ENCODE measurements at places on chromosomes 6 and 20.

DNA sequence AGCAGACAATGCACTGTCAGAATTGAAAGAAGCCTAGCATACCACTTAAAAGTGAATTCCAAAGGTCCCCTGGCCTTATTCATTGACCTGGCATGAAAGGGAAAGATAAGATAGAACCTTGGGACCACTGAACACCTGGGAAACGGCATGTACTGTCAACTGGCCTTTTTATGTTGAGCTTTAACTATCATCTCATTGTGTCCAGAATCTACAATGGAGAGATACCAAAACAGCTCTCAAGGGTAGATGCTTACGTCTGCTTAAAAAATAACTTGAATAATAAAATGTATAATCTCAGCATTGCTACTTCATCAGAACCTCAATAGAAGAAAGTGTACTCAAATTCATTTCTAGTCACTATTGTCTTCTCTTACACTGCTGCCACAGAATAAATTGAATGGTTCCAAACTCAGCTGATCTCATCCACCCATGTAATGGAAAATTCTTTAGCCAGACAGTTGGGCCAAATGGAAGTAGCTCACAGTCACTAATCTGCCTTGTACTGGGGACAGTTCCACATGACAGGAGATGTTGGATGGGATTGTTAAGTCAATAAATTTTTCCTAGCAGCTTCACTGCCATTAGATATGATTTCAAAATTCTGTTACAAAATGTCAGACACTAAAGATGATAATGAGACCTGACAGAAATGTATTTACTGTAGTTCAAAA is 93.8 kb downstream of the MLIP start:
- DNase-seq, result no peak

- no peak for DNase-seq
These were observed 58.6 kb downstream of the PHACTR3 start for GRCh38 chr20:59662856-59663512.

GRCh38 chr6:73519926-73520687 is 725 bp downstream of the EEF1A1 start:
- DNase-seq, result peak; percentile 81

- no peak for DNase-seq
These were observed 7.7 kb upstream of the PHACTR3 start for GRCh38 chr20:59596690-59597089.

DNA sequence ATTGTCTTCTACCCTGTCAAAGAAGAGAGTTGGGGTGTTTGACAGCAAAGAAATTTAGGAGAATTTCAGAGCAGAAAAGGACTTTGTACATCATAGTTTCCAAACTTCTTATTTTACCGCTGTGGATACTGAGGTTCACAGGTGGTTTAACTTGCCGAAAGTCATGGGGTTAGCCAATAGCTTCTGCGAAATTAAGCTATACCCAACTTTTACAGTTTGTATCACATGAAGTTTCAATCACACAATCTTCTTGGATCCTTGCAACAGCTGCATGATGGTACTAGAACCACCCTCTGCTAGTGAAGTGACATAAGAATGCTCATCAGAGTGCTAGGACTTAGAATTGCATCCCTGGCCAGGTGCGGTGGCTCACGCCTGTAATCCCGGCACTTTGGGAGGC is 345.5 kb downstream of the CD83 start:
- DNase-seq, result no peak

- DNase-seq, result no peak
These were observed 10.9 kb downstream of the LRRC73 start for GRCh38 chr6:43499028-43499815.

- DNase-seq, result no peak
These were observed 32.7 kb upstream of the PROKR2 start for GRCh38 chr20:5349448-5349847.

DNA sequence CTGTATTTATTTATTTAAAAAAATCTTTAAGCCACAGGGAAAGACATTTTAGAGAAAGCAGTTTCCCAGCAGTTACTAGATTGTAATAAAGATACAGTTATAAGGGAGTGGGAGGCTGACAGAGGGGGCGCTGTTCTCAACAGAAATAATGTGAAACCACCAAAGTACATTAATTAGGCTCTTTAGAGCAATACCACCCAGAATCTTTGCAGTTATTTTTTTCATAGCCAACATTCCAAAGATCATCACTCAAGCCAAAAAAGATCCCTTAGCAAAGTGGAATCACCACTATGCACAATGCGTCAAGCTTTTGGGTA is 331.3 kb upstream of the DEFB112 start:
- peak; percentile 2 for DNase-seq

DNA sequence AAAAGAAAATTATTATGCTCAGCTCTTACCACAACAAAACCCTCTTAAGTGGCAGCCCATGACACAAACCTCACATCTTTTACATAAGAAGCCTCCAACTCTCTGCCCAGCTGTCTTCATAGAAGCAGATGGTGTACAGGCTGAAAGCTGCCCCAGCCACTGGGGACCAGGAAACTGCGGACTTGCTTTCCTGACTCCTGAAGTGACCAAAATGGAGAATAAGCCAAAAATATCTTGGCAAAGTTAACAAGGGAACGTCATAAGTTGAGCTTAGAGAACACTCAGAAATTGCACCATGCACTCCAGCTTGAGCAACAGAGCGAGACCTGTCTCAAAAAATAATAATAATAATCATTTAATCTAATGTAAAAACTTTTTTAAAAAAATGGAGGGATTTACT is 160.3 kb upstream of the CDYL start:
- no peak for DNase-seq

- no peak for DNase-seq
These were observed 38.0 kb downstream of the RCAN2 start for GRCh38 chr6:46453216-46453615.

DNA sequence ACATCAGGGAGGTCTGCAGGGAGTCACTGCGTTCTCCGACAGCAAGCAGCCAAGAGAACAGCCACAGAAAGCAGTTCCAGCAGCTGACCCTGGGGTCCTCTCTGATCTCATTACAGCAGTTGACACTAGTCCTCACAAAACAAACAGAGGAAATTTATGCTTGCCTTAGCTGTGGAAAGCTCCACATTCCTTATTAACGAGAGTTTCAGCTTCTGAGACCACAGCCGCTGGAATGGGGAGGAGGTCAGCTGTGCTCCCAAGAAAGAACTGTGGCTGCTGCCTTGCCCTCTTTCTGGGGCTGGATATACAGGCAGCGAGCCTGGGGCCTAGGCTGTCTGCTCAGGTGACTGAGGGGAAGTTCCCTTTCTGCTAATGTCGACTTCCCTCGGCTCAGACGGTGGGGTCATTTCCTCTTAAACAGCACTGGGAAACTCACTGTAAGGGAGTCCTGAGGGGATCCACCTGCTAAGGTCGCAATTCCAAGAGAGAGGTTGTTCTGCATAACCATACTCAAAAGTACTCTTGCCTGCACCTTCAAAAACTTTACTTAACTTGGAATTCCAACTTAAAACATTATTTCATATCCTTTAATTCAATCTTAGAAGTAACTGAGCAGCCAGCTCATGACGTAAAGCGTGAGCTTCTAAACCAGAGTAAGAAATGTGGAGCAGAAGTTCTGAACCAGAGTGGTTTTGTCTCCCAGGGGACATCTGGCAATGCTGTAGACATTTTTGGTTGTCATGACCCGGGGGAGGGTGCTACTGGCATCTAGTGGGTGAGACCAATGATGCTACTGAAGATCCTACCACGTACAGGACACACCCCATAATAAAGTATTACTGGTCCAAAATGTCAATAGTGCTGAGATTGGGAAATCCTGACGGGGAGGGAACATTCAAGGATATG is 80.3 kb downstream of the BACH2 start:
- peak; percentile 49 for DNase-seq

DNA sequence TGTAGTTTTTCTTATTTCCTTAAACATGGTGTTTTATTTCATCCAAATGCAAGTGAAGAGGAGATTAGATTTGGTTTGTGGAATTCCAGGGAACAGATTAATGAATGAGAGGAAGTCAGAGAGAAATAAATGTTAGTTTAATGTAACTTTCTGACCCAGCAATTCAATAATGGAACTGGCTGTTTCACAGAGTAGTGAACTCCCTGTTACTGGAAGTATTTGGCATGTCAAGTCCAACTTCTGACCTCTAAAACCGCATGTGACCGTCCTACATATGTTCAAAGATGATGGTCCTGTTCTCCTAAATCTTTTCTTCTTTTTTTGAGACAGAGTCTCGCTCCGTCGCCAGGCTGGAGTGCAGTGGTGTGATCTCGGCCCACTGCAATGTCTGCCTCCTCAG is 18.7 kb downstream of the PROCR start:
- no peak for DNase-seq

DNA sequence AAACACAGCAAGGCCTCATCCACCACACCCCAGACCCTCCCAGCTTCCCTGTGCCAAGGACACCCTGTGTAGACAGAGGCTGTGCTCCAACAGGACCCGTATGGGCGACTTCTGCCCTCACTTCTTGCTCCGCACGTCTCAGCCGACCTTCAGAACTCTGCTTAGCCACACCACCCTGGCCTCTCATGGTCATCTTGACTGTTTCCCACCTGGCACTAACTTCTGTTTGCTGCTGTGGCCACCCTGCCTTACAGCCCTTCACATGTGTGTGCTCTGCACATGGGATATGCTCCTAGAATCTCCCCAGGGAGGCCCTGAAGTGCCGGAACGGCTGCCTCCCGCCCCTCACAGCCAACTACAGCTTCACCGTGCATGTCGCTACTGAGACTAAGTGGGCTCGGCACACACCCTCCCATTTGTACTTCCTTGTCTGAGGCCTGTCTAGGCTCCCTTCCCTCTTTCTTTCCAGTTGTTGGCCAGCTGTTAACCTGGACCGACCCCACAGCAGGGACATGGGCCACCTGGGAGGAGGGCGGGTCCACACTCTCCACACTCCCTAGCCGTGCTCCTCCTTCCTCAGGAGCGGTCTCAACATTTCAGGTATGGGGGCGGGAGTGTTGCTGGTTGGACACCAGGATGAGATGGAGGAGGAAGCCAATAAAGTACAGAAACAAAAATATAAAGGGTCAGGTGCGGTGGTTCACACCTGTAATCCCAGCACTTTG is 69.6 kb downstream of the PYGB start:
- no peak for DNase-seq

DNA sequence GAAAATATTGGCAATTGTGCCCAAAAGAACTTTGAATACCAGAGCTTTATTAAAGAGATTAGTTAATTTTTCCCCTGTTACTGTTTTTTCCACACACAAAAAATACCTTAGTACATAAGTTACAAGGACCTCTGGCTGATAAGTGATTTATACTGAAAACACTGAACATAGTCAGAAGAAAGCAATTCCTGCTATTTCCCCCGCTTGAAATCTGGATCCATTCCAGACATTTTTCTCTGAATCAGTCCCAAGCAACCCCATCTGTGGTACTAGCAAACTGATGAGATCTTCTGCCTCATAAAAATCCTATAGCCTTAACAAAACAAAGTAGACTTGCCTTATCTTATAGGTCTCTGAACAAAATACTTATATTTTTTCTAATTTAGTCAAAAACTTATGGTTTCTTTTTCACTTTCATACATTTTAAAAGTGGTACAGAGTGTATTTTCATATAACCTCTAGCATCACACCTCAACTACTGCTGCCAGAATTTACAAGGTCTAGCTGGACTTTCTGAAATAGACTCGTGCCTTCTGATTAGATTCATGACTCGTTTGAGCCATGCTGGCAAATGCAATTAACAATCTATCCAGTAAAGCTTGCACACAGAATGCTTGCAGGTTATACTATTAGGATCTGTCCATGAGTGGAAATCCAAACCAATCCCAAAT is 111.9 kb downstream of the TBX18 start:
- DNase-seq, result no peak

- no peak for DNase-seq
These were observed 70.9 kb upstream of the HLA-E start for GRCh38 chr6:30418448-30418847.

- peak; percentile 42 for DNase-seq
These were observed 1.4 kb upstream of the MARCKS start for GRCh38 chr6:113855500-113856374.

- DNase-seq, result peak; percentile 74
These were observed 13.9 kb upstream of the KLHL31 start for GRCh38 chr6:53679446-53679933.

DNA sequence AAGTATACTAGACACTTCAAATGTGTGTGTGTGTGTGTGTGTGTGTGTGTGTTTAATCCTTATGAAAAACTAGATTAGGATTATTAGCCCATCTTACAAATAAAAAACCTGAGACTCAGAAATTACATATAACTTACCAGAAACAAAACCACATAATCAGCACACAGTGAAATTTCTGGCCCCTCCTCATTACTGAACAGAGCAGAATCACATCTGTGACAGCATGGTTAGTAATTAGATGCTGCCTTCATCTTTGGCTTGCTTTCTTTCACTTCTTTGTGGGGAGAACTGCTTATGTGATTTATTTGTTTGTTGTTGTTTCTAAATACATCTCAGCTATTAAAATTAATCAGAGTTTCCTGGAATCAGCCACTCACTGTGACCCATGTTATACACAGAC is 267.1 kb downstream of the TENT5A start:
- no peak for DNase-seq

GRCh38 chr6:162029873-162030576 is 697.5 kb downstream of the PRKN start:
- no peak for DNase-seq

DNA sequence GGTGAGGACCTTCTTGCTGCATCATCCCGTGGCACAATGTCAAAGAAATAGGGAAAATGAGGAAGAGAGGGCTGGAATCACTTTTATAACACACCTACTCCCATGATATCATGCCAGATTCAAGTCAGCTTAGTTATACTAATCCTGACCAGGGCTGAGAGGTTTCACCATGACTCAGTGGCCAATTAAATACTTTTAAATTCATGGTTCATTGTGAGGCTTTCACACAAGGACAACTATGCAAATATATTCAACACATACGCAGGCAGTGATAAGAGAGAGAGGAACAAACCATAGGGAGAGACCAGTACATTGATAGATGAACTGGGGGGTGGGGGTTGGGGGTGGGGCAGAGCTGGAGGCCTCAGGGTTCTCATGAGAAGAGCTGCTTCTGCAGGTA is 313.1 kb downstream of the LRFN2 start:
- DNase-seq, result no peak

- peak; percentile 41 for DNase-seq
These were observed 26.3 kb downstream of the JAG1 start for GRCh38 chr20:10647471-10647870.

DNA sequence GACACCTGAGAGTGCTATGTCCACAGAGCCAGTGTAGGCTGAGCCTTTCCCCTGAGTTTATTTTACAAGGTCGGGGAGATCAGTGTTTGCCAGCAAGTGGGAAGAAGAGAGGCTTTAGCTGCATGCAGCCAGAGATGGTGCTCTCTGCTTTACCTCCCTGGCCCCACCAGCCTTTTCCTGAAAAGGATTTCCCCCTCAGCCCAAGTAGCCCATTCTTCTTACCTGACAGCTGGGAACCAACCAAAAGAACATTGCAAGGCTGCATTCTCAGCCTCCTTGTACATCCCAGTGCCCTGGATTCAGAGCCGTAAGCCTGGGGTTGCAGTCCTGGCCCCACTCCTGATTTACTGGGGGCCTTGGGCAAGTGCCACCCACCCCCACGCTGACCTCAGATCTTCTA is 16.9 kb downstream of the SNPH start:
- DNase-seq, result no peak

- peak; percentile 23 for DNase-seq
These were observed at the start of gene INSM1 for GRCh38 chr20:20367575-20368417. Gene INSM1 (plus strand): TSS chr20:20368104. CDS start chr20:20368268, 164 bp downstream.

GRCh38 chr6:126245077-126245476 is 94.8 kb upstream of the CENPW start:
- no peak for DNase-seq
